ENCODE measurements at places on chromosomes 3 and 15.

- peak; percentile 12 for DNase-seq
Measured at GRCh38 chr3:143002083-143002712, 828 bp downstream of the U2SURP start.

GRCh38 chr15:88139936-88140335 lies 116.6 kb downstream of the NTRK3 start:
- DNase-seq: no peak

DNA sequence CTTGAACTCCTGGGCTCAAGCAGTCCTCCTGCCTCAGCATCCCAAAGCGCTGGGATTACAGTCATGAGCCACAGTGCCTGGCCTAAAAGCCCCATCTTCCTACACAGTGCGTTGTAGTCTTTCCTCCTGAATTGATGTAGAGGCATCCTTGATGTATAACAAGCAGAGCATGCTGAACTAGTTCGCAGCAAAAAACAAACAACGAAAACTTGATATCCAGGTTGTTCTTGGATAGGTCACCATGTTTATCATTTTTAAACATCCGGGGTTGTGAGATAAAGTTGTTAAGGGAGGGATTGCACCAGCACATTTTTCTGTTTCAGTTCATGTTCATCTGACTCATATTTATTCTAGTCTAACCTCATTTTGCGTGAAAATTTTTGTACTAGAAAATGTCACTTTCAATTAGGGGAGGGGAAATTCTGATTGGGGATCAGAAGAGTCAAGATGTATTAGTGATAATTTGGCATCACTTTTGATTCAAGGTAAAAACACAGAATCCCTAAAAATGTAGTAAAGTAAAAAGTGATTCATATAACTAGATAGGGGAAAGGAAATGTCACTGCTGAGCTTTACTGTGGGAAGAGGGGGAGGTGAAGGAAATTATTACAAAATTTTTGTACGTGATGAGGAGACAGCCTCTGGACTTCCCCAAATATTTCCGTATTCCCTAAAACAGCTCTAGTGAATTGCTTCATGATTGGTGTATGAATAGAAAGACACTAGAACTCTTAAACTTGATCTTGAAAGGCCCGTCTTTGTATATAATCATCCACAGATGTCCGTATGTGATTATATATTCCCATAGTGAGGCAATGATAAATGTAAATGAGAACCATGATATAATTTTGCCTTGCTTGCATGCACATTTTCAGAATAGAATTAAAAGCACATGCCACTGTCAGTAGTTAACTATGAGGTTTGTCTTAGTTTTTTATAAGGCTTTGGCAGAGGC lies 22.9 kb downstream of the RAB8B start:
- no peak for DNase-seq

GRCh38 chr15:75346796-75347221 lies at the start of gene NEIL1:
NEIL1 (plus strand) TSS chr15:75347039; CDS start chr15:75348906, 1,867 bp downstream.
- no peak for DNase-seq

- DNase-seq: no peak
Measured at GRCh38 chr15:92997821-92998220, 91.2 kb downstream of the RGMA start.

DNA sequence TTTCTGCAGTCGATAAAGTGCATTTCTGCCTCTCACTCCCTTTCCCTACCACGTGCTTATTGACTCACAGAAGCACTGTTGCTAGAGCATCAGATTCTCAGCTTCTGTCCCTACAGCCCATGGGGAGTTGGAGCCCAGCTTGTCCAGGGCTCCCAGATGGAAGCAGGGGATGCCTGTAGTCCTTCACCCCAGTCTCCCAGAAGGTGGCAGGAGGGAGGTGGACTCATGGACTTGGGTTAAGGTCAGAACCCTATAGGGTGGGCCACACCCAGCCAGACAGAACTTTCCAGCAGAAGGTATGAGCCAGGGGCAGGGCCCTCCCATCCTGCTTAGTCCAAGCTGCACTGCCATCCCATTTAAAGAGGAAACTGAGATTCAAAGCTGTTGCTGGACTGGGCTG lies 33.1 kb upstream of the SEMA3F start:
- DNase-seq: no peak

All from HuH-7 (cell line).